Neural progenitor cell (in vitro differentiated cells): ENCODE measurements at places on chromosomes 3 and 15. TPM values are rescaled to one million over a fixed set of nuclear protein-coding genes. Genes with fewer than 3 reads are reported as not detected.

The WDR93 gene
- total RNA-seq = 0.51 and 0.62 TPM in 2 replicates

The ZNF619 gene
- total RNA-seq = 7.6 and 11.4 TPM in 2 replicates

The UBE2E1 gene
- 376 and 391 TPM in 2 replicates for total RNA-seq

The TPRG1 gene
- total RNA-seq = 0.37 and 0.71 TPM in 2 replicates

The SPPL2A gene
- total RNA-seq = 27.3 and 29.5 TPM in 2 replicates

The LTF gene
- total RNA-seq = not detected in 2 replicates

The CCR9 gene
- total RNA-seq = not detected in 2 replicates

The SEMA3F gene
- total RNA-seq = 14.5 and 42.5 TPM in 2 replicates

The C3orf85 gene
- not detected in 2 replicates for total RNA-seq

The TRH gene
- 0.19 TPM in 1 of 2 replicates, not detected in the other for total RNA-seq

The SELENOK gene
- 46.9 and 76.6 TPM in 2 replicates for total RNA-seq

The PRSS50 gene
- 0.28 and 1.9 TPM in 2 replicates for total RNA-seq

The XCR1 gene
- not detected in 2 replicates for total RNA-seq

The EPHB3 gene
- 2.3 and 3.6 TPM in 2 replicates for total RNA-seq

The RAD18 gene
- 13.9 and 22.1 TPM in 2 replicates for total RNA-seq

The CKMT1B gene
- total RNA-seq = 4.4 and 4.6 TPM in 2 replicates

The TNK2 gene
- total RNA-seq = 5.4 and 19.0 TPM in 2 replicates
